Breast epithelium (tissue), 4 donors: ENCODE measurements at places on chromosomes 3 and 15. TPM values are rescaled to one million over a fixed set of nuclear protein-coding genes. Genes with fewer than 3 reads are reported as not detected.

DNA sequence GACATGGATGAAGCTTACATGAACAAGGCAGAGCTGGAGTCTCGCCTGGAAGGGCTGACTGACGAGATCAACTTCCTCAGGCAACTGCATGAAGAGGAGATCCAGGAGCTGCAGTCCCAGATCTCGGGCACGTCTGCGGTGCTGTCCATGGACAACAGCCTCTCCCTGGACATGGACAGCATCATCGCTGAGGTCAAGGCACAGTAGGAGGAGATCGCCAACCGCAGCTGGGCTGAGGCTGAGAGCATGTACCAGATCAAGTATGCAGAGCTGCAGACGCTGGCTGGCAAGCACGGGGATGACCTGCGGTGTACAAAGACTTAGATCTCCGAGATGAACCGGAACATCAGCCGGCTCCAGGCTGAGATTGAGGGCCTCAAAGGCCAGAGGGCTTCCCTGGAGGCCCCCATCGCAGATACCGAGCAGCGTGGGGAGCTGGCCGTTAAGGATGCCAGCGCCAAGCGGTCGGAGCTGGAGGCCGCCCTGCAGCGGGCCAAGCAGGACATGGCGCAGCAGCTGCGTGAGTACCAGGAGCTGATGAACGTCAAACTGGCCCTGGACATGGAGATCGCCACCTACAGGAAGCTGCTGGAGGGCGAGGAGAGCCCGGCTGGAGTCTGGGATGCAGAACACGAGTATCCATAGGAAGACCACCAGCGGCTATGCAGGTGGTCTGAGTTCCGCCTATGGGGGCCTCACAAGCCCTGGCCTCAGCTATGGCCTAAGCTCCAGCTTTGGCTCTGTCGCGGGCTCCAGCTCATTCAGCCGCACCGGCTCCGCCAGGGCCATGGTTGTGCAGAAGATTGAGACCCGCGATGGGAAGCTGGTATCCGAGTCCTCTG lies 77.6 kb downstream of the CLDN11 start:
- no peak for DNase-seq
- no peaks in the 10 kb centered on the region for H3K36me3 ChIP-seq
- H3K27ac ChIP-seq = peak overlapping the region; percentile 61

GRCh38 chr3:134356411-134357040 lies 17.7 kb downstream of the AMOTL2 start:
- H3K27me3 ChIP-seq = no peaks in the 10 kb centered on the region
- DNase-seq = no peak
- H3K4me1 ChIP-seq = peaks cover 41% of the 10 kb centered on the region

GRCh38 chr3:141526709-141527108 lies 39.9 kb downstream of the RASA2 start:
- no peaks in the 10 kb centered on the region for H3K36me3 ChIP-seq
- H3K27ac ChIP-seq = peak overlapping the region; percentile 11
- no peaks in the 10 kb centered on the region for H3K27me3 ChIP-seq
- no peak for DNase-seq
- no peak overlapping the region for H3K4me3 ChIP-seq
- no peaks in the 10 kb centered on the region for H3K4me1 ChIP-seq

The PGBD4 gene
- total RNA-seq = 0.64 TPM

The LMOD3 gene
- not detected for total RNA-seq

The ATP13A5 gene
- total RNA-seq = 4.5 TPM
